ENCODE measurements at places on chromosomes 7 and 10.

GRCh38 chr10:120381931-120382330 is 75.1 kb upstream of the PLPP4 start:
- DNase-seq: no peak

- DNase-seq: no peak
Measured at GRCh38 chr7:2800931-2801688, 43.0 kb downstream of the GNA12 start.

GRCh38 chr7:47301105-47301477 is 280.8 kb downstream of the TNS3 start:
- DNase-seq: no peak

- no peak for DNase-seq
Measured at GRCh38 chr10:111083222-111084095, 6.6 kb downstream of the ADRA2A start.

GRCh38 chr7:78529392-78529791 is 730.8 kb downstream of the PHTF2 start:
- DNase-seq: no peak

- no peak for DNase-seq
Measured at GRCh38 chr7:159065852-159066480, 78.7 kb downstream of the VIPR2 start.

DNA sequence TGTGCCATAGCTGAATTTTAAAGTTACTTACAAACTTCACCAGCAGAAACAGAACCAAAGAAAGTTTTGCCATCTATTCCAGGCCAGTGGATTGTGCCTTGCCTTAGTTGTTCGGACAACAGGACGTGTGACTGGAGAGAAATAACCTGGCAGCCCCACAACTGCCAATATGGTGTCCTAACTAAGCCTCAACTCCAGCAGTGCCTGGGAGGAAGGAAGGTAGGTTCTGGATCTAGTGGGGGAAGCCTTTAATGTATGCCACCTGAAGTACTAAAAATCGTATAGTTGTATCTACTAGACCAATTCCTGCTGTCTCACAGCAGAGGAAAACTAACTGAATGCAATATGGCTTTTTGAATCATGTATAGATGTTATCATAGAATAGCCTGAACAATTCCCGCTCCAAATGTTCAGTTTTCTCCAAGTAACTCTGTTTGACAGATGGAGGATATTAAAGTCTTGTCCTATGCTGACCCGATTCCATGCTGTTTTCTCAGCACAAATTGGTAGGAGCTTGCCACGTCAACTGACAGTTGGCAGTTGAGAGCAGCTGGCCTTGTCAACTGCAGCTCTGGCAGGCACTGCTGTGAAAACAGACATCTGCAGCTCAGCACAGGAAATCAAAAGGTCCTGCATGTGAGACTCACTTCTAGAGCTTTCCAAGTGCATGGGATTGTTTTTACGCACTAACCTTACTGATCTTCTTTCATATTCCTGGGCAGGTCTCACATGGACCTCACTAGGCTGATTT is 84.5 kb upstream of the WNT16 start:
- no peak for DNase-seq

DNA sequence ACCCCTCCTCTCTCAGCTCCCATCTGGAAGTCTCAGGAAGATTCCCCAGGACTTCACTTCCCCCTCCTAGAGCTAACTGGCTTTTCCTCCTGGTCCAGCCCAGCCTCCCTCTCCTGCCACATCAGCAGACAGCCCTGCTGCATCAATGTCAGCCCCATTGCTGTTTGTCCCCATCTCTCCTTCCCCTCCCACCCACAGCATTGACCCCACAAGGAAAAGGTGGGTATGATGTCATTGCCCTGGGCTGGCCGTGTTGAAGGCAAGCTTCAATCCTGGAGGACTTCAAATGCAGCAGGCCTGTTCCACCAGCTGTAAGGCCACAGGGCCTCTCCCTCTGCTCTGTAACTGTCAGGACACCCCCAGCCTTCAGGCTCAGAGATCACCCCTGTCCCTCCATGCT is 66.5 kb downstream of the C10orf105 start:
- DNase-seq: no peak

GRCh38 chr7:91657483-91658071 is 222.9 kb downstream of the MTERF1 start:
- no peak for DNase-seq

- no peak for DNase-seq
Measured at GRCh38 chr7:37656913-37657530, 26.5 kb upstream of the GPR141 start.

- DNase-seq: no peak
Measured at GRCh38 chr10:130192276-130192848, 56.2 kb downstream of the GLRX3 start.

DNA sequence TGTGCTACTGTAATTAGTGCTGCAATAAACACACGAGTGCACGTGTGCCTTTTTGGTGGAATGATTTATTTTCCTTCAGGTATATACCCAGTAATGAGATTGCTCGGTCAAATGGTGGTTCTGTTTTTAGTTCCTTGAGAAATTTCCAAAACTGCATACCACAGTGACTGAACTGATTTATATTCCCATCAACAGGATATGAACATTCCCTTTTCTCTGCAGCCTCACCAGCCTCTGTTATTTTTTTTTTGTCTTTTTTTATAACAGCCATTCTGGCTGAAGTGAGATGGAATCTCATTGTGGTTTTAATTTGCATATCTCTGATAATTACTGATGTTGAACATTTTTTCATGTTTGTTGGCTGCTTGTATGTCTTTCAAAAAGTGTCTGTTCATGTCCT is 922.9 kb upstream of the LRRN3 start:
- DNase-seq: no peak

GRCh38 chr7:128941946-128942526 is 4.3 kb downstream of the IRF5 start:
- no peak for DNase-seq

- DNase-seq: no peak
Measured at GRCh38 chr10:23657677-23658076, 218.8 kb downstream of the OTUD1 start.

DNA sequence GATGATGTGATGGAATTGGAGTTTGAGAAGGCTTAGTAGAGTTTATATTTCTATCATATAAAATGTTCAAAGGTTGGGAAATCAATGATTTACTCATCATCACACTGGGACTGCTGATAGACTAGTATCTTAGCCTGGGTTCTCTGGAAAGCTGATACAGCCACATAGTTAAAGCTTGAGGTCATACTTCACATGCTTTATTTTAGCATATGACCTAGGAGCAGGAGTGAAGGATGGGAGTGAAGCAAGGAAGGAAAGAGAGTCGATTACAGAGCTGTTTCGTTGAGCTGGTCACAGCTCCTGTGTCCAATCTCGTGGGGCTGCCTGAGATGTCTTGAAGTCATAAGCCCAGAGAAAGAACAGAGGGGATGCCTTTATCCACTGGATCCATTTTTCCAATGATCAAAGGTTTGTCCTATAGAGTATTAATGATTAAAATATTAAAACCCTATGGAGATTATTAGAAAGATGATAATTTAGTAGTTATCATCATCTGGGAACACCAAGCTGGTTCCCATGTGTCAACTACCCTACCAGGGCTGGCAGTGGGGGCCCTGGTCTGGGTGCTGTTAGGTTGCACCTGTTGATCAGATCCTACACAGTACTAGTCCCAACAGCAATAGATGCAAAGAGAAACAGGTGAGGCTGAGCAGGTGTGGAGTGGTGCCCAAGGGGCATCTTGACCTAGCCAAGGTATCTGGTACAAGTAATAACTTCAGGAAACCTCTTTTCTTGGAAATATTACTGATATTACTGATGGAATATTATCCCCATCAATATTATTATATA is 77.8 kb downstream of the BAMBI start:
- no peak for DNase-seq

Data from NCI-H2107 (cell line).